ENCODE measurements at places on chromosomes 5 and 9.

GRCh38 chr9:134403682-134404301, 77.5 kb downstream of the RXRA start:
- DNase-seq: peak; percentile 79

GRCh38 chr5:88396000-88396535, 127.4 kb upstream of the TMEM161B start:
- DNase-seq: no peak

DNA sequence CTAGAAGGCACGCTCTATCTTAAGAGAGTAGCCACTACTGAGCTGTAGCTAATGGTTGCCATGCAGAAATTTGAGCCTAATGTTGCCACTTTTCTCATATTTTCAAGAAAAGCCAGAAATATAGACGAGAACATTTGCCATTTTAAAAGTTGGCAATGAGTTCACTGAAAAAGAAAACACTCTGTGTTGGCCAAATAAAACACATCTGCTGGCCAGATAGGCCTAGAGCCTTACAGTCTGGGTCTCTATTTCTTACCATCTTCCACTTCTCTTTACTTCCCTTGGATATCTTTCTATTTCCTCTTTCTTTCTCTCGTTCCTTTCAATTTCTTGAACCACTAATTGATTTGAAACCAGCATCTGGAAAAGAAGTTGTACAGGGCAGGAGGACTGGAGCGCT, 36.6 kb upstream of the VCAN start:
- no peak for DNase-seq

- DNase-seq: no peak
Measured at GRCh38 chr5:73376618-73377170, 71.9 kb downstream of the FOXD1 start.

DNA sequence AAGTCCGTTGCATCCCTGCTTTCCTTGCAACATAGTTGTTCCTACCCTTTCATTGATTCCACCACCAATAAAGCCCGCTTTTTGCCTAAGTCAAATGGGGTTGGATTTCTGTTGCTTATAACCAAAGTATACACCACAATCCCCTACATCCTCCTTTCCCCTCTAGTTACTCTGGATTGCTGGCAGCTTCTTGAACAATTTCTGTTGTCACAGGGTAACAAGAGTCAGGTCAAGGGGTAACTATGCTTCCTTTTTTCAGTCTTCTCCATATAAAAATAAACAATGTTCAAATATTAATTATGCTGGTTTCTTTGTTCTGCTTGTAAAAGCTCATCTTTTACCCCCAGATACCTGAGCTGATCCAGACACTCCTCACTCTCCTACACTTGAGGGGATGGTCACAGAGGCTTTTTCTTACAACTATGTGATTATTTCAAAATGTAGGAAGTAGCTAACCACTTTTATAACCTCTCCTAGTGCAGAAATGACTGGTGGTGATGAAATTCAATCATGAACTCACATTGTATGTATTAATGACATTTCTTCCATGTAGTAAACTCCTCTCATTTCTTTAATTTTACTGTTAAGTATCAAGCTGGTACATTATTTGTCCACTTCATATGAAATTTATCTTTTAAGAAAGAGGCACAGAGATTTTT, 136.5 kb downstream of the SNX18 start:
- DNase-seq: no peak

- DNase-seq: no peak
Measured at GRCh38 chr5:152560512-152561137, 155.5 kb upstream of the NMUR2 start.
